ENCODE measurements at places on chromosomes 13 and 19.
A peak's percentile ranks its signal among the peaks of the same experiment; 100 is the strongest.

DNA sequence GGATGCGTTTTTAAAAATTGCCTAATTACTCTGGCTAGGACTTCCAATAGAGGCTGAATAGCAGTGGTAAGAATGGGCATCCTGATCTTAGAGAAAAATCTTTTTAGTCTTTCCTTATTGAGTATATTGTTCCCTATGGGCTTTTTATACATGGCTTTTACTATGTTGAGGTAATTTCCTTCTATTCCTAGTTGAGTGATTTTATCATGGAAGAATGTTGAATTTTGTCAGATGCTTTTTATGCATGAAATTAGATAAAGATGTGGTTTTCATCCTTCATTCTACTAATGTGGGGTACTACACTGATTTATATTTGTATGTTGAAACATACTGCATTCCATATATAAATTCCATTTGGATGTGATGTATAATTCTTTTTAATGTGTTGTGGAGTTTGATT is 2673.8 kb downstream of the PCDH9 start:
- no peak for DNase-seq

- peak; percentile 75 for DNase-seq
Observed at GRCh38 chr19:2424686-2425621, 2.4 kb downstream of the TIMM13 start.

GRCh38 chr19:50626795-50627194 is 12.9 kb downstream of the SYT3 start:
- DNase-seq, result no peak

GRCh38 chr19:20276011-20276731 is 109.2 kb downstream of the ZNF486 start:
- DNase-seq, result no peak

GRCh38 chr13:113927661-113928581 is 46.0 kb downstream of the C13orf46 start:
- DNase-seq, result peak; percentile 31

DNA sequence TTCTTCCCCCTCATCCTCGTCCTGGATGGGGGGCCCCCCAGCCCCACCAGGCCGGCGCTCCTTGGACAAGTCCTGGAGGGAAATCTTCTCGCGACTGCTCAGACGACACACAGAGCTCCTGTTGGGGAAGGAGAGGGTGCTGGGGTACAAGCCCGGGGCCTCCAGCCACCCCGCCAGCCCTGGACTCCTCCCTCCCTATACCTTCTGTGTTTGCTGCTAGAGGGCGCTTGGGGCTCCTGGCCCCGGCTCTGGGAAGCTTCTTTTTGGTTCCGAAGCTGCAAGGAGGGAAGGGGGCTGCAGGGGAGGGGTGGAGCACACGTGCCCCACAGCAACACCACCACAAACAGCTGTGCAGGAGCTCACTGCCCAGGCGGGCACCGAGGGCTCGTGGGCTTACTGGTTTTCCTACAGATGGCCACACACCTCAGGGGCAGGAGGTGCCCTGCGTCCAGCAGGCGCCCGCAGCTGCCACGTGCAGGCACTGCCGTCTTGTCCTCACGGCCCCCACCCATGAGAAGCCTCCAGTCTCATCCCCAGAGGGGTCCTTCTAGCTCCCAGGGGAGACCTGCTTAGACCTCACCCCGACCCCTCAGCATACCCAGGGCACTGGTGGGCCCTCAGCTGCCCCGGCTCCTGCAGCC is 20.5 kb downstream of the EPS8L1 start:
- DNase-seq, result no peak

- no peak for DNase-seq
Observed at GRCh38 chr13:111920932-111921705, 145.8 kb upstream of the SOX1 start.

- no peak for DNase-seq
Observed at GRCh38 chr13:31101472-31102170, 60.1 kb downstream of the HSPH1 start.

- no peak for DNase-seq
Observed at GRCh38 chr13:40058757-40059236, 403.3 kb downstream of the COG6 start.

DNA sequence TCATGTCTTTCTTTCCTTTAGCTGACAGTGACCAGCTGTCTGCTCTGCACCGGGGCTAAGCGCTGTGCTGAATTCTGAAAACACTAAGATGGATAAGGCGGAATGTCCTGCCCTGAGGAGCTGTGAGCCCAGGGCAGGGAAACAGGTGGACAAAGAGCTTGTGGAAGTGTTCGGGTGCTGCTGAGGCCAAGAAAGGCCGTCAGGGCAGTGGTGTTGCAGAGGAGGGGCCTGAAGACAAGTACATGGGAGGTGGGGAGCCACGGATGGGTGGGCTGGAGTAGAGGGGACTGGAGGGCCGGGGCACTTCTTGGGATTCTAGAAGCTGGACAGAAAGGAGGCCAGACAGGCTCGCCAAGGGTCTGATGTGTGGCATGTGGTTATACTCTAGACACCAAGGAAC is 66.2 kb upstream of the GPR183 start:
- DNase-seq, result no peak

DNA sequence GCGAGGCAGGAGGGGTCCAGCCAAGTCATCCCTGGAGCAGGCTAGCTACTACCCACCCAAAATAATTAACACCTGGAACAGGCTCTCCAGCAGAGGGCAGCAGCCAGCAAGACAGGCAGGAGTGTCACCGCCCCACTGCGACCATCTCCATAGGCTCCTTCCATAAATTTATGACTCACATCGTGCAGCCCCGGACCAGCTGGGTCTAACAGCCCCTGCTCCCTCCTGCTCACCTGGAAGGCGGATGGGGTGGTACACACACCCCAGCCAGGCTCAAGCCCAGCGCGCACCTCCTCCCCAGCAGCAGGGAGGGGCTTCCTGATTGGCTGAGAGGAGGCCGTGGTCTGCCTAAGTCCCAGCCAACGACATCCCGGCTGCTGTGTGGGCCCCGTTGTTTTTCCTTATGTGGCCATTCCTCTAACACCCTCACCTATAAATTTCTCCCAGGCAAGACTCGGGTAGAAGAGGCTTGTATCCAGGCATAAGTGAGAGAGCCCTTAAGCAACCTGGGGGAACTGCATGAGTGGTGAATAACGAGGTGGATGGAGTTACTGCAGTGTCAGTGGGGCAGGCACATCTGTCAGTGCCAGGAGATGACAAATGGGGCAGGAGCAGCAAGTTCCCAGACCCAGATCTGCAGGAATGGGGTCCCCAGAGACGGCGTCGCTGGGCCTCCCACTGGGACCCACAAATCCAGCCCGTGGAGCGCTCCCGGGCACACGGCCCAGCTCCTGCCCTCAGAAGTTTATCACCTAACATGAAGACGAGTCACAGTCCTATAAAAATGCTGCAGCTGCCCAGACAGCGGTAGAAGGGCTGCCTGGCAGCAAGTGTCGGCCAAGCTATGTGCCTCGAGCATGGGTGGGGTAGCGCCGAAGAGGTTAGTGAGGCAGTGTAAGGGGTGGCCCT is 43.1 kb downstream of the CEBPG start:
- DNase-seq, result peak; percentile 77

GRCh38 chr13:99018418-99019180 is 40.7 kb upstream of the DOCK9 start:
- DNase-seq, result no peak

DNA sequence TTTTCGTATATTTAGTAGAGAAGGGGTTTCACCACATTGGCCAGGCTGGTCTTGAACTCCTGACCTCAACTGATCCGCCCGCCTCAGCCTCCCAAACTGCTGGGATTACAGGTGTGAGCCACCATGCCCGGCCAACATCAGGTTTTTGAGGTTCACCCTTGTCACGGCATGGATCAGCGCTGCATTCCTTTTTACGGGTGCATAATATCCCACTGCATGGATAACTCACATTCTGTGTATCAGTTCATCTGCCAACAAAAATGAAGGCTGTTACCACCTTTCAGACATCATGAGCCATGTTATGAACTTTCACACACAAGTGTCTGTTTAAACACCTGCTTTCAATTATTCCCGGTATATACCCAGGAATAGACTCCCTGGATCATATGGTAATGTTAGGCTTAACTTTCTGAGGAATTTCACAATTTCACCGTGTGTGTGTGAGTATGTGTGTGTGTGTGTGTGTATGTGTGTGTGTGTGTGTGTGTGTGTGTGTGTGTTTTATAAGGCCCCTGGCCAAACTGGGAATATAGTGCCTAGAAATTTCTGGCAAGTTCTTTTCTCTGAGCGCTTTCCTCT is 52.2 kb downstream of the AP1M1 start:
- no peak for DNase-seq

GRCh38 chr13:72839831-72840426 is 58.0 kb downstream of the PIBF1 start:
- DNase-seq, result peak; percentile 46

DNA sequence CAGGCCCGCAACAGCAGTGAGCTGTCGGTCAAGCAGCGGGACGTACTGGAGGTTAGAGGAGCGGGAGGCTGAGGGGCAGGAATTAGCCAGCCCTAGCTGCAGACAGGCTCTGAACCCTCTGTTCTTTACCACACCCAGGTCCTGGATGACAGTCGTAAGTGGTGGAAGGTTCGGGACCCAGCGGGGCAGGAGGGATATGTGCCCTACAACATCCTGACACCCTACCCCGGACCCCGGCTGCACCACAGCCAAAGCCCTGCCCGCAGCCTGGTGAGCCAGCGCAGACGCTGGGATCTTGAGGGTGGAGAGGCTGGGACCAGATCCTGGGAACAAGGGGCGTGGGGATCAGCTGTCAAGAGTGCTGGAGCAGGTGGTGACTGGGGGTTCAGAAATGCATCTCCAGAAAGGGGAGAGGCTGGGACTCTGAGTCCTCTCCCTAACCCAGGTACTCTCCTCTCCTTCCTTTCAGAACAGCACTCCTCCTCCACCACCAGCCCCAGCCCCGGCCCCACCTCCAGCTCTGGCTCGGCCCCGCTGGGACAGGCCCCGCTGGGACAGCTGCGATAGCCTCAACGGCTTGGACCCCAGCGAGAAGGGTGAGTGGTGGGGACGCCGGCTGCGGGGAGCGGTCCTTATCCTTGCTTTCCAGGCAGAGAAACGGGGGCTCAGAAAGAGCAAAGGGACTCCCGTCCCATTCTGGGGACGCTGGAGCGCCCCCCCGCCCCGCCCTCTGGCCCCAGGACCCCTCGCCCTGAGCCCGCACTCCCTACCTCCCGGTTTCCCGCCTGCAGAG is 10.4 kb downstream of the EPS8L1 start:
- DNase-seq, result no peak

GRCh38 chr19:4152241-4152998 is 1.0 kb upstream of the CREB3L3 start:
- no peak for DNase-seq

DNA sequence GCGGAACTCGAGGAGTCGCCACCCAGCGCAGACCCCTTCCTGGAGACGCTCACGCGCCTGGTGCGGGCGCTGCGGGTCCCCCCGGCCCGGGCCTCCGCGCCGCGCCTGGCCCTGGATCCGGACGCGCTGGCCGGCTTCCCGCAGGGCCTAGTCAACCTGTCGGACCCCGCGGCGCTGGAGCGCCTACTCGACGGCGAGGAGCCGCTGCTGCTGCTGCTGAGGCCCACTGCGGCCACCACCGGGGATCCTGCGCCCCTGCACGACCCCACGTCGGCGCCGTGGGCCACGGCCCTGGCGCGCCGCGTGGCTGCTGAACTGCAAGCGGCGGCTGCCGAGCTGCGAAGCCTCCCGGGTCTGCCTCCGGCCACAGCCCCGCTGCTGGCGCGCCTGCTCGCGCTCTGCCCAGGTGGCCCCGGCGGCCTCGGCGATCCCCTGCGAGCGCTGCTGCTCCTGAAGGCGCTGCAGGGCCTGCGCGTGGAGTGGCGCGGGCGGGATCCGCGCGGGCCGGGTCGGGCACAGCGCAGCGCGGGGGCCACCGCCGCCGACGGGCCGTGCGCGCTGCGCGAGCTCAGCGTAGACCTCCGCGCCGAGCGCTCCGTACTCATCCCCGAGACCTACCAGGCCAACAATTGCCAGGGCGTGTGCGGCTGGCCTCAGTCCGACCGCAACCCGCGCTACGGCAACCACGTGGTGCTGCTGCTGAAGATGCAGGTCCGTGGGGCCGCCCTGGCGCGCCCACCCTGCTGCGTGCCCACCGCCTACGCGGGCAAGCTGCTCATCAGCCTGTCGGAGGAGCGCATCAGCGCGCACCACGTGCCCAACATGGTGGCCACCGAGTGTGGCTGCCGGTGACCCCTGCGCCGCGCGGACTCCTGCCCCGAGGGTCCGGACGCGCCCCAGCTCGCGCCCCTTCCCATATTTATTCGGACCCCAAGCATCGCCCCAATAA is 2.3 kb downstream of the AMH start:
- DNase-seq, result no peak

GRCh38 chr19:9729162-9729561 is 39.4 kb downstream of the ZNF846 start:
- DNase-seq, result no peak

- no peak for DNase-seq
Observed at GRCh38 chr13:27921961-27922882, 2.4 kb downstream of the PDX1 start.

DNA sequence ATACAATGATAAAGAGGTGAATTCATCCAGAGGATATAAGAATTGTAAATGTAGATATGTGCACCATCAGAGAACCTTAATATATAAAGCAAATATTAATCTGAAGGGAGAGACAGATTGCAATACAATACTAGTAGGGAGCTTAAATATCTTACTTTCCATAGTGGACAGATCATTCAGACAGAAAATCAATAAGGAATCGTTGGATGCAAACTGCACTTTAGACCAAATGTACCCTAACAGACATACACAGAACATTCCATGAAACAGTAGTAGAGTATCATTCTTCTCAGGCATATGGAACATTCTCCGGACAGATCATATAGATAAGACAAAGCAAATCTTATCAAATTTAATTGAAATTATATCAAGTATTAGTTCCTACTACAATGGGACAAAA is 35.0 kb upstream of the ZNF766 start:
- no peak for DNase-seq

GRCh38 chr19:46381756-46382345 is 31.5 kb downstream of the CCDC8 start:
- no peak for DNase-seq

- no peak for DNase-seq
Observed at GRCh38 chr13:88648598-88649373, 977.6 kb downstream of the SLITRK5 start.

- DNase-seq, result no peak
Observed at GRCh38 chr13:34696296-34696695, 245.8 kb upstream of the NBEA start.

DNA sequence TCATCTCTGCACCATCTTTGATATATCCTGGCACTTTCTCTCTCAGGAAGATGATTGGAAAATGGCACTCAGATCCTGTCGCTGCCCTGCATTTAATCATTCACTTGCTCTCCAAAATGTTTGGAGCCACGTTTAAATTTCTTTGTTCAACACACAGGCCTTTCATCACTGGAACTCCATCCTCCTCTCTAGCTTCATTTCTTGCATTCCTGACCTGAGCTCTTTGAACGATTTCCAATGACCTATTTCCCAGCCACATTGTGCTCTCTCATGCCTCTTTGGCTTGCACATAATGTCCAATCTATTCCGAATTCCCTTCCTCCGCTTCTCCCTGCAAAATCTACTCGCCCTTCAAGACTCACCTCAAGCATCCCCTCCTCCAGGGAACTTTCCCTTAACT is 287.4 kb upstream of the NBEA start:
- DNase-seq, result peak; percentile 29

DNA sequence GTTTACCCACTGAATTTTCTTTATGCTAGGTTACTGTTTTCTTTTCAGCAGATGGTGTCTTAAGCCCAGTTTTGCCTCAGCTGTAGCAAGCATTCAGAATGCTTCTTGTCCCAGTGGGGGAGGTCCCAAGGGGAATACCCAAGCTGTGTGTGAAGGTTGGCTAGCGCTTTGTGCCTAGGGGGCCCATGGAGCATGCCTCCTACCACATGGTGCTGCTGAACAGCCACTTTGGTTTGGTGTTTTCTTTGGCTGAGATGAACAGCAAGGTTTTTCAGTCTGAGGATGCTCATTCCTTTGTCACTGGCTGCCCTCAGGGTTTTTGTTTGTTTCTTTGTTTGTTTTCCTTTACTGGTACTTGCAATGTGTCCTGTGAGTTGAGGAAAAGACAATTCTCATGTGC is 99.0 kb downstream of the PCDH20 start:
- DNase-seq, result no peak

All from testis (tissue), 5 donors.